ENCODE measurements at places on chromosomes 4 and X.

DNA sequence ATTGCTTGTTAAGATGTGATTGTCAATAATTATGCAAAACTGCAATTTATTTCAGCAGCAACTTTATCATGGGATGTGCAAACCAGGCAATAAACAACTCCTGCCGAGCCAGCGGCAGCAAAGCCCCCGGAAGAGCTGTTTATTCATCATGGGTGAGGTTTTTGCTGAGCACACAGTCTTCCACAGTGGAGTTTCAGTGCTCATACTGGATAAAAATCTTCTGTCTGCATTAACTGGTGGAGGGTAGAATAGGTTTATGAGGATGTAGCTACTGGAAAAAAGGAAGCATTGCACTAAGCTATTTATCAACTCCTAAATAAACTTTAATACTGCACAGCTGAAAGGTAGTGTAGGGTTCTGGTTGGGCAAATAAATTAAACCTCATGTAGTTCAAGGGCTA is 557.4 kb upstream of the FTHL17 start:
- DNase-seq: no peak

GRCh38 chrX:7771788-7772438 is 71.1 kb upstream of the VCX start:
- DNase-seq: no peak

GRCh38 chrX:23799469-23800065 is 16.6 kb downstream of the SAT1 start:
- no peak for DNase-seq

- DNase-seq: no peak
Observed at GRCh38 chr4:78737035-78737434, 39.1 kb upstream of the BMP2K start.

- no peak for DNase-seq
Observed at GRCh38 chrX:81120258-81120935, 81.3 kb downstream of the HMGN5 start.

- no peak for DNase-seq
Observed at GRCh38 chr4:186789651-186790050, 66.0 kb upstream of the FAT1 start.

DNA sequence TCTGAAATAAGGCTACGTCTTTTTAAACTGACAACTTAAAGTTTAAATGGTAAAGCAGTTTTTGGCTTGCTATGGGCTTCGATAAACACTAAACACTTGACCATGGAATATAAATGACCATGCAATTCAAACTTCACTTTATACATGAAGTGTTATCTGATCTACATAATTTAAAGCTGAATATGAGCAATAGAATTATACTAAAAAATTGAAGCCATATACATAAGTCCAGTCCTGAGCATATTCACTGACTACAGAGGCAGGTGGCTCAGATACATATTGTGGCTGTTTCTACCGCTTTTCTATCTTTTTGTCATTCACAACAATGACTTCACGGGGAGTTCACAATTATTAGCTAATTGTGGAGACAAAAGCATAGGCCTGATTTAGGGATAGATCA is 149.6 kb upstream of the DDIT4L start:
- DNase-seq: no peak

DNA sequence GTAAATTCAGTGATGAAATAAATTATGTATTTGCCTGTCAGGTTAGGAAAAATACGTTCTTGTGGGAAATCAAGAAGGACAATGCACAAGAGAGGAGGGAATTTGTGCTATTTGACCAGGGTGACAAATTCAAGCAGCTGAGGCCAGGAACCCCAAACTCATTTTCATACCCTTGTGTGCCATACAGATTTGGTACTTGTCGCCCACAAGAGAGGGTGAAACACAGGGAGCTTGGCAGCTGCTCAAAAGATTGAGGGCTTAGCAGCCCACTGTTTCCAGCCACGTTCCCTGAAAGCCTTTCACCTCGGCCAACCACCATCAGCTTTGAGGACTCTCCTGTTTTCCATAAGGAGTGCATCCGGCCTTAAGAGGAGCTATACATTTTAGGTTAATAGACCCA is 111.2 kb downstream of the COL25A1 start:
- no peak for DNase-seq

DNA sequence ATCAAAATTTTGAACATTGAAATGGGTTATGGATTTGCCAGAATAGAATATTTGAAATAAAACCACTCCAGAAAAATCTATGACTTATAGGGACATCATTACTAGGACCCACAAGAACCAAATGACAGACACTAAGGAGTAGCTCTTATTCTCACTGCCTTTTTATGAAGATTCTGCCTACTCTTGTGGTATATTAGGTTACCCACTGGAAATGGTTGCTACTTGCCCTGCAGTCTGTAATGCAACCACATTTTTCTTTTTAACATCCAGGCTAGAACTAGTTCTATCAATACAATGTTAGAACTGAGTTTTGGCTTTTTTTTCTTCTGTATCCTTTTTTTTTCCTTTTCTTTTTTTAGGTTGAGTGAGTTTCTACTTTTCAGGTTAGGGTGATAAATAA is 158.9 kb downstream of the PPP1R2C start:
- DNase-seq: no peak

GRCh38 chr4:119897260-119897659 is 169.4 kb downstream of the MAD2L1 start:
- no peak for DNase-seq

- DNase-seq: no peak
Observed at GRCh38 chr4:77833126-77833724, 14.1 kb upstream of the CNOT6L start.

DNA sequence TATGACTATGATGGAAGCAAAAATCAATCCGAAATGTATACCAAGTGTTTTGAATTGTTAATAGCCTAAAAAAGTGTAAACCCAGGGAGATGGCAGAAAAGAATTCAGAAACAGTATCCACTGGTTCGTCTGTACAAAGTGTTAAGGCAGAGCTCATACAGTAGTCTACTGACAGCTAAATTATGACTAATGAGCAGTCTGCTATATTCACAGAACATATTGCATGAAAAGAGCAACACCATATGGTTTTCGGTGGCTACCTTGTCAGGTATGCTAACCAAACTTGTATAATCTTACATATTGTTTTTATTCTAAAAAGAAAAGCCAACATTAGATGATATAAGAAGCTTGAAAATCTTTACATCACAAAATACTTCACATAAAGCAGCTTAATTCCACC is 18.5 kb downstream of the EPHA5 start:
- no peak for DNase-seq

GRCh38 chr4:136967069-136967468 is 565.2 kb downstream of the PCDH18 start:
- no peak for DNase-seq

GRCh38 chr4:82248903-82249632 is 124.7 kb downstream of the HNRNPD start:
- no peak for DNase-seq

GRCh38 chr4:99669084-99669483 is 11.5 kb upstream of the C4orf54 start:
- no peak for DNase-seq

GRCh38 chr4:89737888-89738287 is 99.1 kb downstream of the SNCA start:
- no peak for DNase-seq

DNA sequence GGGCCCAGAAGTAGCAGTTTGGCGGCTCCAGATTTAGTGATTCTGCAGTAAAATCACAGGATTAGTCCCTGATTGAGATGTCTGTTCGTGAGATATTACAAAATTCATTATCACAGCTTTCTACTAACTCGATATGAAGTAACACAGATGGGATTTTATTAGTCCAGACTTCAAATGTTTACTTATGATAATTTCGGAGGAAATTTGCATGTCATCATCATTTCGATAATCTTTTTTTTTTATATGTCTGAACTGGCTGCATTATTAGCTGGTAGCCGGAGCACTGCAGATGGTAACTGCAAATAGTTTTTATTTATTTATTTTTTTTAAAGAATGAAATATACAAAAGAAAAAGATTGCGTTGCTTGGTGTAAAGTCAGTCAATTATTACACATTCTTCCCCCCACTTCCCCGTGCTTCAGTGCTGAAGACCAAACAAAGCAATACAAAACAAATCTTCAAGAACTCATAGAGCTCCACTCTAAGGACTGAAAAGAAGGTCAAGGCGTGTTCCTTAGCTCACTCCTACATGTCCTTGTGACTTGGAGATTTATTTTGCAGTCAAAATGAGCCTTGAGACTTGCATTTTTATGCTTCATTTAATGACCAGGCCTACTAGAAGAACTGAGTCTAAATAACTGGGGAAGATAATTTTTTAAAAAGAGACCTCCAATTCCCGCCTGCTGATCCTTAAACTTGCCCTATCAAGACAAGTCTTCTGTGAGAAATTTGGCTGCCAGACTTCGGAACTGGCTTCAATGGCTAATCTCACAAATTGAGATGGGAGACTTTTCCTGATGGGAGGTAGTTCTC is 11.7 kb upstream of the PITX2 start:
- DNase-seq: no peak

- DNase-seq: no peak
Observed at GRCh38 chr4:128288689-128289106, 1.1 kb upstream of the PGRMC2 start.

- DNase-seq: no peak
Observed at GRCh38 chr4:6754481-6755087, 27.9 kb upstream of the KIAA0232 start.

DNA sequence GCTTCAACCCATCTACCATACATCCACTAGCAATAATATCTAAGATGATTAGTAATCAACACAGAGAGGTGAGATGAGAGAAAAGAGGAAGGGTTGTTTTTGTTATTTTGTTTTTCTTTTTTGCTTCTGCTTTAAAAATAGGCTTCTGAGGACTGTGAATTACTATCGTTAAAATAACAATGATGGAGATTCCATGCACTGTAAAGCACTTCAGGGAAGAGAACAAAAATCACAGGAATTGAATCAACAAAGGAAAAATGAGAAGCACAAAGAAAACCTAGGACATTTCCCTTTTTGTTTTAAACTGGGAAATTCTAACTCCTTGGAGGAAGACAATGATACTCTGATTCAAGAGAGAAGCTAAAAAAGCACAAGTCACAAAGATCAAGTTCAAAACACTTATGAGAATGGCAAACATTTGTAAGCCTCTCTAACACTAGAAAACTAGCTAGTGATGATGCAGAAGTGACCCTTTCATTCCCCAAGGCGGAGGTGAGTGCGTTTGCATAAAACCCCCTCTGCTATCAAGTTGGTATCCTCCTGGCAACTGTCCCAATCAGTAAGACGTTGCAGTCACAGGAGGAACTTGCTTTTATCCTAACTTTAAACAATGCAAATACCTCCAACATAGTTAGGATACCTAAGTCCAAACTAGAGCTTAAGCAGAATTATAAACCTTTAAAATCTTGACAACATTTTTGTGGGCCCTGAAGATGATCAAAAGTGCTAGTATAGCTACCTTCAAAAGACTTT is 308.5 kb downstream of the CAMK2D start:
- DNase-seq: no peak

DNA sequence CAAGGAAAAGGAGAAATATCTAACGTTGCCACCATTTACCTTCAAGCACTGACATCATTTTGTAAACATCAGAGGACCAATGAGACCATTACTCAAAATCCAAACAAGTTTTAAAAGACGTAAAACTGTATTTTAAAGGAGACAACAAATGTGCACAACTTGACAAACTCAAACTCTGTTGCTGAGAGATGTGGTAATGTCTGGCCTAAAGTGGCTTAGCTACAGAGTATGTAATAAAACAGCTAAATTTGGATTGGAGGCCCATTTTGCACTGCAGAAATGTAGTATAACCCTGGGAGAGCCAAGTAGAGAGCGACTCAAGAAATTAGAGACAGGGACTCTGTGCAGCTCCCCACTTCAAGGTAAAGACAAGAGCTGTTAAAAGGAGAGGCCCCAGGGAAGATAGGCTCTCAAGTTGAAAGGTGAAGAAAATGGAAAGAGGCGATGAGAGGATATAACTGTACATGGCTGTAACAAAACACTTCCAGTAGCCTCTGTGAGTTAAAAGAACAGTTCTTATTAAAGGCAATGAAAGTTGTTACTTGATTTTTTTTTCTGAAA is 20.3 kb downstream of the UNC5C start:
- DNase-seq: no peak

DNA sequence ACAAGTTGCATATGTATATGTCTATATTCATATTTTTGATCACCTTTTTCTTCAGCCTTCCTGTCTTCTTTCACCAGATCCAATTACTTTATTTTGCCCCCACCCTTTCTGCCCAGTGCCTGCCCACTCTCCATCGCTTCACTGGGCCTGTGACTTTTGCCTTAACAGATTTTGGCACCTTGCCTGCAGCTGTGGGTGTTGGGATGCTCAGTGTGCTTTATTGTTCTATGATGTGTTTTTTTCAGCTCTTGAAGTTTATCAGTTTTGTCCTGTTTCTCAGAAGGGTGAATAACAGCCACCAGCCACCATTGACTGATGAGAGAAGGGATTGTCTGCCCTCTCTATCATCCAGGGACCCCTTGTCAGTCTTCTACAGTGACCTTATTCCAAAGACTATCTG is 77.2 kb upstream of the GALNT7 start:
- DNase-seq: no peak

- no peak for DNase-seq
Observed at GRCh38 chrX:132025041-132025440, 1.9 kb downstream of the STK26 start.
